ENCODE measurements at places on chromosomes 6 and 20.

DNA sequence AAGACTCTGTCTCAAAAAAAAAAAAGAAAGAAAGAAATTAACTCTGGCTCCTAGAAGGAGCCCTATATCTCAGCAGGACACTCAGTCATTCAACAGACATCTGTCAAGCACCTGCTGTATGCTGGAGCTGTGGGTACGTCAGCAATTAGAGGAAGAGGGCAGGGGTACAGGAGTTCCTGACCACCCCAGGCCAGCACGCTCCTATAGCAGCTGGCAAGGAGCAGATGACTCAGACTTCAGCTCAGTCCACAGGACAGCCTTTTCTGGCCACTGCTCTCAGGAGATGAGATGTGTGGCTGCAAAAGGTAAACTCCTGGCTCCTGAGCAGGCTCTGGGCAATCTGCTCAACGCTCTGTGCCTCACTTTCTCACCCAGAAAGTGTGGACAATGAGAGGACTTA lies 1.7 kb upstream of the RTEL1 start:
- no peak for DNase-seq

DNA sequence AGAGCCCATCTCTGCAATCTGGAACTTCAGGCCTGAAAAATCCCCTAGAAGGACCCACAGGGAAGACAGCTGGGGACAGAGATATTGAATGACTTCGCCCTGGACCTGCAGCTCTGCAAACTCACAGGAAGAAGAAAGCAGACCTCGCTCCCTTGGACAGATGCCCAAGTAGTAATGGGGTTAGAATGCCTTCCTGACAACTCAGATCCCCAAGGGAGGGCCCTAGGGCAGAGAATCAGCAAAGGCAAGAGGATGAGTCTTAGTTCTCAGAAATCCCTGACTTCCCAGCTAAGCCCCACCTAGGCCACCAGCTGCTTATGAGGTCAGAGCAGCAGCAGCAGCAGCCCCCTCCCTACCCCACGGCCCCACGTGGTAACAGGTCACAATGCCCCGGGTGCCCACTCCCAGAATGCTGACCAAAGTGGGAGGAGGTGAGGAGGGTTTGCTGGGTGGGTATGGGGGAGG lies at the start of gene C20orf141:
Gene C20orf141, plus strand, starts transcription at position 401 of the 465 bp plus-strand sequence. CDS start 198 bp downstream, outside the sequence.
- DNase-seq = no peak

DNA sequence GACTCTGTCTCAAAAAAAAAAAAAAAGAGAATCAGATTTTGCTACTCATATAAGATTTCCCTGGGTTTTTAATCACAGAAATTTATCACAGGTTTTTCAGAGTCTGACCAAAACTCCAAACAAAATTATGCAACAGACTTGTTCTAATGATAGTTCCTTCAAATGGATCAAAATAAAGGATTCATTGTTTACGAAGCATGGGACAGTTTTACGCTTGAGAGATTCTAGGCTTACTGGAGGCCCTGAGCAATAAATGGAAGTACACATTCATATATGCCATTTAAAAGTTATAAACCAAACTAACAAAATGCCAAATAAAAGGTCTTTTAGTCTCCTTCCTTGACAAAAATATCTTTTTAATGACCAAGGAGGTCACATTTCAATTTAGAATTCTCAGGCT lies 245.1 kb upstream of the KCNQ5 start:
- no peak for DNase-seq

DNA sequence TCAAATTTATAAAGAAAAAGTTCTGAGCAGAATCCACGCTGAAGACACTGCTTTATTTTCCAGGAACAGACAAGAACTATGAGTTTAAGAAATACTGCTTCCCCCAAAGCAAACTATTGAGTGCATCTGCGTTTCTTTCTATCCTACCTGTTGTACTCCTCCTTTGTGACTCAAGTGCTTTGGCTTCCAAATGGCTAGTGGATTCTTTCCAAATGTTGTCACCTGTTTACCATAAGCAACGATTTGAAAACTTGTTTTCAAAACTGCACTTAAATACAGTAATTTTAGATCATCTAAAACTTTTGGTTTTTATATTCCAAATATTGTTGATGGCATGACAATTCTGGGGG lies 9.5 kb downstream of the PXDC1 start:
- DNase-seq = no peak

All from CD8-positive, alpha-beta memory T cell (primary cell).